ENCODE measurements at places on chromosomes 6 and 20.

DNA sequence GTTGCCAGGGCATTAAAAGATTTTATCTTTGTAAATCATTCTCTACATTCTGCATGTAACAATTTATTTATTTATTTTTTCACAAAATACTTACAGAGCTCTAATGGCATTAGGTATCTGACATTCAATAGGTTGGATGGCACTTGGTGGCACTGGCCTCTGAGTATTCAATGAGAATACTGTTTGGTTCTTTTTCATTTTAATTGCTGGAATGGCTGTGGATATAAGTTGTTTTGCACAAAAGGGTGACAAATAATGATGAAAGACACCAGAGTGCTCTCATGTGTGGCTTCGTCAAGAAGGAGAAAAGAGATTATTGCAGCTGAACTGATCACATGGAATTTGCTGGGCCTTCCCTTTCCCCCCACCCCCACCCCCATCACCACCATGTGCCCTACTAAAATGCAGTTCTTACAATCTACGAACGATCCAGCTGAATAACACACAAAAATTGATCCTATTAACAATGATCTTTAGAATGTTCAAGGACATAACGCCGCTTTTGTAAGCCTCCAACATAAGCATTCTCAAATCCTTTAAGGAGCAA, 195.2 kb upstream of the POU3F2 start:
- no peak for DNase-seq

GRCh38 chr6:170279977-170280688, 10.7 kb downstream of the DLL1 start:
- DNase-seq: peak; percentile 97

DNA sequence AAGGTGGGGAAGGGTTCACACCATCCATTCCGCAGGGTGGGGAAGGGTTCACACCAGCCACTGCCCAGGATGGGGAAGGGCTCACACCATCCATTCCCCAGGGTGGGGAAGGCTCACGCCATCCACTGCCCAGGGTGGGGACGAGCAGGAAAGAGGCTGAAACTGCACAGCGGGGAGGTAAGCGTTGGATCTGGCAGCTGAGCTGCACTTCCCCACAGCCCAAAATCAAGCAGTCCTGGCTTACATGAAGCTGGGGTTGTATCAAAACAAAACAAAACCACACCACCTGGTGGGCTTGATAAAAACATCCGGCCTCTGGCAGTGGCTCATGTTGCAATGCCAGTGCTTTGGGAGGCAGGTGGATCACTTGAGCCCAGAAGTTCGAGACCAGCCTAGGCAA, 268.5 kb downstream of the TAF4 start:
- DNase-seq: peak; percentile 47

- DNase-seq: peak; percentile 39
Measured at GRCh38 chr6:28597924-28598722, 72.4 kb downstream of the GPX5 start.

Data from NB4 (cell line).